Activated CD4-positive, CD25-positive, alpha-beta regulatory T cell (primary cell): ENCODE measurements at places on chromosomes 13 and 19.

GRCh38 chr13:100336795-100337516 lies 248.1 kb downstream of the PCCA start:
- no peak for DNase-seq

DNA sequence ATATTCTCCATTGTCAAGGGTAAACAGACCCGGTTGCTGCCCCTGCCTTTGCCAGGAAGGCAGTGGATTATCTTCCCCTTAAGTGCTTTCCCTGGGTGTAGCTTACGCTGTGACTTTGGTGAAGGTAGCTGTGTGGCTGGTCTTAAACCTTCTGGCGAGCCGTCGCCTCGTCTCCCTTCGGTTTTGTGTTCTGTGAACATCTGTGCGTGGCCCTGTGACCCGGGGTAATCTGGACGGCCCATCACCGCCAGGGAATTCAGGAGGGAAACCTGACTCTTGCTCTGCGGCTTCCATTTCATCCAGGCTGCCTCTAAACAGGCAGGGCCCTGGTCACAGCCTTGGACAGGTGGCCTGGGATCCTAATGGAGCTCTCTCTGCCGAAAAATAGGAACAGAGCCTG lies 78.7 kb downstream of the SHISA2 start:
- DNase-seq: no peak

DNA sequence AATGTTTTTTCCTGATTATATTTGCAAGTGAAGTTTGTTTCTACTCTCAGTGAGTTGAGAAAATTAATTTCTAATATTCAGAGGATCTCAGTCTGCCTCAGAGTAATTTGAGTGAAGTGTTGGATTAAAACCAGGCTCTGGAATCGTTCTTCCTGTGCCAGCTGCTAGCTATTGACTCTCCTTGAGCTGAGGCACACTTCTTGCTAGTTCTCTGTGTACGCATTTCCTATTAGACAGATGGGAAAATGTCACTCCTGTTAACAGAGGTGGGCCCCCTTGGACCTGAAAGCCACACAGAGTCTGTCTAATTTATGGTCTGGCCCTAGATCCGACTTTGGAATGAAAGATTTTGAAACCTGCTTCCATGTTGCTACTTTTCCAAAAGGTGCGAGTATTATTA lies 107.6 kb upstream of the RNF113B start:
- no peak for DNase-seq

DNA sequence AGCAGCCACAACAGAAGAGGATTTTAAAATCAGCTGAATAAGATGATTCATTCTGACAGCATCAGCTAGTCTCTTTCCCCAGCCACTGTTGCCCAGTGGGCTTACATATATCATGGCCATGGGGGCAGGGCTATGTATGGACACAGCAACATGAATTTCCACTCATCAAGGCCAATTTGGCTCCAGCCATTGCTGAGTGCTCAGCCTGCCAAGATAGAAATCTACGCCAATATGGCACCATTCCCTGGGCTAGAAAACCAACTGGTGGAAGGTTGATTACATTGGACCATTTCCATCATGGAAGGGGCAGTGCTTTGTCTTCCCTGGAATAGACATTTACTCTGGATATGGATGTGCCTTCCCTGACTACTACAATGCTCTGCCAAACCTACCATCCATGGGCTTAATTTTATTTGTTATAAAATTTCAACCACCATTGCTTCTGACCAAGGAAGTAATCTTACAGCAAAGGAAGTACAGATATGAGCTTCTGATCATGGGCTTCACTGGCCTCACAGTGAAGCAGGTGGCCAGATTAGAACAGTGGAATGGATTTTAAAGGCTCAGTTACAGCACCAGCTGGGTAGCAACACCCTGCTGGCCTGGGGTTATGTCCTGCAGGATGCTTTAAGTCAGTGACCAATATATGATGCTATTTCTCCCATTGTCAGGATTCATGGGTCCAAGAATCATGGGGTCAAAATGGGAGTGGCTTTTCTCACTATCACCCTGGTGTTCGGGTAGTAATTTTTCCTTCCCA lies 9.8 kb upstream of the ALOX5AP start:
- DNase-seq: no peak

GRCh38 chr13:113843063-113843654 lies 20.7 kb downstream of the GAS6 start:
- DNase-seq: no peak

DNA sequence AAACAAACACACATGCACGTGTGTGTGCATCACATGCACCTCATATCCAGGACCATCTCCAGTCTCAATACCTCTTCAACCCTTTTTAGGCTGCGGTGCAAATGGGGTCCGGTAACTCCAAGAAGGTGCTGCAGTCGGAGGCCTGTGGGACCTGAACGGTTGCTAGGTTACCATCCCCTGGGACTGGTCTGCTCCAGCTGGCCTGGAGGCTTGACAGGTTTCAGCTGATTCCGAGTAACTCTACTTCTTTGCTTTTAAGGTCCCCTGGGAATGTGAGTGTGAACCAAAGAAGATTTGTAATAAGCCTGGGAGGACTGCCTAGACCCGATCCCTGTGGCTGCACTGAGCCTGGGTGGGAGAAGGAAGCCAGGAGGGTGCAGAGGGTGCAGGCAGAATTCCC lies 117.5 kb downstream of the CCNA1 start:
- DNase-seq: no peak

DNA sequence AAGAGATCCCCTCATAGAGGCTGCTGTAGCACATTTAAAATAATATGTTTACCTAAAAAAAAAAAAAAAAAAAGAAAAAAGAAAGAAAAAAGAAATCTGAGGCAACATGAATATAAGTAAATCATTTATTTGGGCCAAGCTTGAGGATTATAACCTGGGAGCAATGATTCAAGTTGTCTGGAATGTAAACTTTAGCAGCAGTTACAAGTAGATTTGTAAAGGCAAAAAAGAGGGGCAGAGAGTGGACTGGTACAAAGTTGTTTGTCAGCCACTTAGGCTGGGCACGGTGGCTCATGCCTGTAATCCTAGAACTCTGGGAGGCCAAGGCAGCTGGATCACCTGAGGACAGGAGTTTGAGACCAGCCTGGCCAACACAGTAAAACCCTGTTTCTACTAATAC lies 11.3 kb downstream of the ZNF43 start:
- DNase-seq: no peak

DNA sequence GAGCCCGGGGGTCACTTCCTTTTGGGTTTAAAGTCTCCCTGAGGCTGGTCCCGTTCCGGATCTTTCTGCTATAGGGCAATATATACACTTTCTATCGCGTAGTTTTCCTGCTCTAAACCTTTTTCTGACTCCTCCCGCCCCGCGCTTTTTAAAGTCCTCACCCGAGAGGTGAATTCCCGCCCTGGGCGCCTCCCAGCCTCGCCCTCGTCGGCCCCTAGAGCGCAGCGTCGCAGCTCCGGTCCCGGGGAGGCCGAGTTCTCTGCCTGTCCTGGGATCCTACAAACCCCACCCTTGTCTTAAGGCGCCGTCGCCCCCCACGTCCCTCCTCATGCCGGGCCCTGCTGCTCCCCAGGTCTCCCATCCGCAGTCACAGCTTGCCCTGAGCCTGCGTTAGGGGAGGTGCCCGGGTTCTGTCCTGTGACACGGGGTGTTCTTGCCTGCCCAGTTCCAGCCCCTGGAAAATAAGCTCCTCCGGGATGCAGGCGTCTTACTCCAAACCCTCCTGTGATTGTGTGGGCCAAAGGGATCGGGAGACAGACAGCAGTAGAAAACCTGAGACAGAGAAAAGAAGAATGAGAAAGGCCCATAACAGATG lies 491 bp downstream of the ZNF525 start:
- DNase-seq: no peak
